ENCODE measurements at places on chromosomes 4 and X.

GRCh38 chr4:129823105-129823504 is 727.2 kb downstream of the C4orf33 start:
- no peak for DNase-seq

GRCh38 chrX:150060406-150060805 is 122.1 kb upstream of the EOLA2 start:
- DNase-seq, result no peak

DNA sequence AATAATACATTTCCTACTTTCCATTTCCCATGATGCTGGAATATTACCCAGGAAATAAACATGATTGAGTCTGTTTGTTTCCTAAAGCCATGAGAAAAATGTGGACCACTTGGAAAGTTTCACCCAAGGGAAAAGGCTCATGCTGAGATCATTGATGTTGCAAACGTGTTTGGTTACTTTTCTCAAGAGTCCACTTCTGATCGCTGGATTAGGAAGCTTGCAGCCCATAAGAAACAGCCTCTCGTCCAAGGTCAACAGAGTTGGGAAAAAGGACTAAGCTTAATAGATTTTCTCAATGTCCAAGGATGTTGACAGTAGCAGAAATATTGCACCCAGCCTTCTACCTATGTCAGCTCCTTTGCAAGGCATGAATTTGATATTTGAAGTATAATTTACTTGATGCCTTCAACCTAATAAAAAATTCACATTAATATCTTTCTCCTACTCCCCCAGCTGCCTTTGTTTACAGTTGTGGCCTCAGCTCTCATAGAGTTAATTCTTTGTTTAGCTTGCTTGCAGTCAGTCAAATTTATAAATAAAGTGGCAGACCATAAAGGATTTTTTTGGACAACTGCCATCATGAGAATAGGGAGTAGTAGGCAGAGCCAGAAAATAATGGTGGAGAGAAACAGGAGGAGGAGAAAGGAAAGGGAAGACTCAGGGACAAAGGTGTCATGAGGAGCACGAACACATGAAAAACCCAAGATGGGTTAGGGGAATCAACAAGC is 65.6 kb upstream of the BLTP1 start:
- DNase-seq, result no peak

- no peak for DNase-seq
Measured at GRCh38 chrX:13298836-13299235, 21.0 kb downstream of the ATXN3L start.

DNA sequence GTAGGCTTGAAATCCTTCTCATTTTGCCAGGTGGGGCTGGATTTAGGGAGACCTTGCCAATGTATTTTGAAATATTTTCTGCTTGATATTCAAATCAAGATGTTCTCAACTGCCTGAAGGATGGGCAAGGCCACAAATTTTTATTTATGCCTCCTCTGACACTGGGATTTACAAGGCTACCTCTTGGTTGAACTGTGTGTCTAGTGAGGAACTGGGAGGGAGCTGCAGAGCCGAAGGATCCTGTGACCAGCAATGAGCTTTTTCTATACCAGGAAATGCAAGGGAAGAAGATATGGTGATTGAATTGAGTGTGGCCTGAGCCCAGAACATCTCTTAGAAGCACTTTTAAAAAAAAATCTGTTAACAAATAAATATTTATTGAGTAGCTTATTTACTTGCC is 14.9 kb downstream of the VSIG1 start:
- no peak for DNase-seq

GRCh38 chr4:9938933-9939332 is 82.4 kb downstream of the SLC2A9 start:
- DNase-seq, result no peak

GRCh38 chr4:37436546-37436945 is 192.0 kb downstream of the NWD2 start:
- no peak for DNase-seq

- DNase-seq, result no peak
Measured at GRCh38 chr4:180086480-180087190, 2156.6 kb upstream of the TENM3 start.

- no peak for DNase-seq
Measured at GRCh38 chrX:124605511-124605910, 259.1 kb downstream of the SH2D1A start.

DNA sequence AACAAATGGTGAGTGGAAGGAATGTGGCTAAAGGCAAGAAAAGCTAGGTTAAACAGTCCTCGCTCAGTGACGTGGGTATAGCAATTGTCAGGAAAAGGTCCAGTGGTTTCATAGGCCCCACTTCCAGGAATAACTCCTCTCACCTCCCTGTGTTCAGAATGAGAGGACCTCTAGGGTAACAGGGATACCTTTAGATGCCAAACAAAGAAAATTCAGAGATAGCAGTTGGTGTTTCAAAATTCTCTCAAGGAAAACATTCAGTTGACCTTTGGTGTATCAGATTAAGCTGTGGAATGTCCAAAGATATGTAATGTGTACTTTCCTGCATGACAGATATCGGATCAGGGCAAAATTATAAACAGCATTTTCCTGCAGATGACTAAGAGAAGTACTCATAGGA is 155.9 kb downstream of the ARHGAP6 start:
- DNase-seq, result no peak

- DNase-seq, result no peak
Measured at GRCh38 chr4:25567253-25567652, 88.4 kb upstream of the SLC34A2 start.

DNA sequence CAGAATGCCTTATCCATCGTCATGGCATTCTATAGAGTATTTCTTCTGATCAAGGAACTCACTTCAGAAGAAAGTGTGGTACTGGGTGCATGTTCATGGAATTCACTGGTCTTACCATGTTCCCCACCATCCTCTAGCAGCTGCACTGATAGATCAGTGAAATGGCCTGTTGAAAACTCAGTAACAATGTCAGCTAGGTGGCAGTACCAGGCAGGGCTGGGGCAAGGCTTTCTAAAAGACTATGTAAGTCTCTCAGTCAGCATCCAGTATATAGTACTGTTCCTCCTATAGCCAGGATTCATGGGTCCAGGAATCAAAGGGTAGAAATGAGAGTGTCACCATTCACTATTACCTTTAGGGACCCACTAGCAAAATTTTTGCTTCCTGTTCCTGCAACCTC is 15.8 kb upstream of the LDB2 start:
- DNase-seq, result no peak

- no peak for DNase-seq
Measured at GRCh38 chr4:55186700-55187099, 61.3 kb upstream of the KDR start.

DNA sequence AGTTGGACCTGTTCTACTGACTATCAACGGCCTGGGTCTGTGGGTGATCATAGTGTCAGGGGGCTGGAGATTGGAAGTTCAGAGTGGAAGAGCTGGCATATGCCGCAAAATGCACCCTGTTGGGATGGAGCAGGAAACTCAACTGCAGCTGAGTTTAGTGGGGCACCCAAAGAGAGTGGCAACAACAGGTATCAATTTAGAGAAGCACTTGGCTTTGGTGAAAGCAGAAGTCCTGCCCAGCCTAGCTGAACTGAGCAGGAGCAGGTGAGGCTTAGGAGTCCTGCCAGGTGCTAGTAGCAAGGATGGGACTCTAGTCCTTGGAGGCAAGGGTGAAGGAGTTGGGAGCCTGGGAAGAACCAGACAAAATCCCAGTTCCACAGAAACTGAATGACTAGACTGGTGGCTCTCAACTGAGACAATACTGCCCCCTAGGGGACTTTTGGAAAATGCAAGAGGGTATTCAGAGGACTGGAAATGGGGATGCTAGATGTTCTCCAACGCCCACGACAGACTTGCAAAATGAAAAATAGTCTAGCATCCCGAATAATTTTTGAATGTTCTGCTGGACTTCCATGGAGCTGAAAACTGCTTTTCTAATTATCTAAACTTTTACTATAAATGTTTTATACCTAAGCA is 49.4 kb downstream of the RTL9 start:
- no peak for DNase-seq

DNA sequence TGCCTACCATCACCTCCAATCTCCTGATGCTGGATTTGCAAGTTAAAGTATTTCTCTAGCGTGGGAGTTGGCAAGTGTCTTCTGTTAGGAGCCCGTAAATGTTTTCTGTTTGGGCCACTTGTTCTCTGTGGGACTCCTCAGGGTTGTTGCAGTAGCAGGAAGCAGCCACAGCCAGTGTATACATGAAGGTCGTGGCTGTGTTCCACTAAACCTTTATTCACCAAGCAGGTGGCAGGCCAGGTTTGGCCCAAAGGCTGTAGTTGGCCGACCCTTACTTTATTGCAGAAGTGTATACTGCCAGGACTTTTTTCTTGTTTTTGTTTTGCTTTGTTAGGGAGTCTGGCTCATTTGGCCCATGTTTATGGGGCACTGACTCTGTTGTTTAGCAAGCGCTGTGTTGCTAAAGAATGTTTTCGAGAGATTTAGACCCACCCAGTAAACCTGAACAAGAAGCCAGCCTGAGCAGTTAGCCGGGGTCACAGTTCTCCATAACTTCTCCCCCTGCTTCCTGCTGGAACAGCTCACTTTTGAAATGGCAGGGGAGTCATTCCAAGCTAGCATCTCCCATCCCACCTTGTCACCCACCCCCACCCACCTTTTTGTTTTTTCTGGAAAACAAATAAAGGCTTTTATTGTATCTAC is 58.8 kb downstream of the SHROOM2 start:
- no peak for DNase-seq

DNA sequence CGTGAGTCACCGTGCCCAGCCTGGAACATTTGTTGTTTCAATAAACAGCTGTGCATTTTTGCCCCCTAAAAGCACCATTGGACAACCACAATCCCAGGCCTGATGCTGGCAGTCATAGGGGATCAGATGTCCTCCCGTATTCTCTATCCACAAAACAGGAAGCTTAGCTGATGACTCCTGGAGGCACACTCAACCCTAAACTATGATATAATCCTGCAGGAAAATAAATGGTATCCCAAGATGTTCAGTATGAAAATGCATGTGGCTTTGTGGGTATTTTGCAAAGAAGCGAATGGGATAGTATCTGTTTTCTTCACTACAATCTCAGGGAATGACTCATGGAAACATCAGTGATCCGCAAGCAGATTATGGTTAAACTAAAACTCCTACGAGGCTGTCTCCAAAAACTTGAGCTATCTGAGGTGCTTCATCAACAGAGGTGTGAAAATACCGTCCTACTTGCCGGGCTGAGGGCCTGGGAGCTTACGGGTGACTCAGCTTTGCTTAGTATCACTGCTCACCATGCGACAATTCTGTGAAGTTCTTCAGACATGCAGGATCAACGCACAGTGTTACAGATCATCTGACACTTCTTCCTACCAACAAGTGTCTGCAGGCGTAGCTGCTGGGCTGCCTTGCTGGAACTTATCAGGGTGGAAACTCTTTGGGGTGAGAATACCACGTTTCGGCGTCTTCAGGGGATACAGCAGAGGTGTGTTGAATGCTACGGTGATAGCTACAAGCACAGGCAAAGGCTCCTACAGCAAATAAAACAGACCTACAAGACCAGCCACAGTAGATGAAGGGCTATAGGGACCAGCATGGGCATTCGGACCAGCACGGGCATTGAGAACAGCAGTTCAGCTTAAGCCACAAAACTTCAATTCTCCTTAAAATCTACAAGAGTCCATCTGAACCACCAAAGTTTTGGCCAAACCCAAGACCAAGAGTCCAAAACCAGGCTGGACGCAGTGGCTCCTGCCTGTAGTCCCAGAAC is 148.5 kb downstream of the DHRSX start:
- DNase-seq, result no peak

- DNase-seq, result no peak
Measured at GRCh38 chr4:81528200-81528599, 56.5 kb upstream of the RASGEF1B start.
